ENCODE measurements at places on chromosomes 1 and 21.
A peak's percentile ranks its signal among the peaks of the same experiment; 100 is the strongest.

- peak; percentile 94 for DNase-seq
Measured at GRCh38 chr1:167627865-167628641, 2.0 kb upstream of the RCSD1 start.

DNA sequence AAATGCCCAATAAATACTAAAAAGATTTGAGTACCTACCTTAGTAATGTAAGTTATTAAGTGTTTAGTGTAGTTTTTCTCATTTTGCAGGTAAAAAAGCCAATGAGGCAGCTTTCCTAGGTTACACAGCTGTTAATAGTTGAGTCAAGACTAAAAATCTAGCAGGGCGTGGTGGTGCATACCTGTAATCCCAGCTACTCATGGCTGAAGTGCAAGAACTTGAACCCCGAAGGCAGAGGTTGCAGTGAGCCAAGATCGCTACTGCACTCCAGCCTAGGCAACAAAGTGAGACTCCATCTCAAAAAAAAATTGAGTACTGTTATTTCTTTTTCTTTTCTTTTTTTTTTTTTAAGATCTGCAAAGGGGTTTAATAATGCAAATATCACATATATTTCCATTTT, 7.7 kb downstream of the YBX1 start:
- peak; percentile 35 for DNase-seq

GRCh38 chr1:31509124-31510072, 66.9 kb upstream of the TINAGL1 start:
- DNase-seq, result no peak

DNA sequence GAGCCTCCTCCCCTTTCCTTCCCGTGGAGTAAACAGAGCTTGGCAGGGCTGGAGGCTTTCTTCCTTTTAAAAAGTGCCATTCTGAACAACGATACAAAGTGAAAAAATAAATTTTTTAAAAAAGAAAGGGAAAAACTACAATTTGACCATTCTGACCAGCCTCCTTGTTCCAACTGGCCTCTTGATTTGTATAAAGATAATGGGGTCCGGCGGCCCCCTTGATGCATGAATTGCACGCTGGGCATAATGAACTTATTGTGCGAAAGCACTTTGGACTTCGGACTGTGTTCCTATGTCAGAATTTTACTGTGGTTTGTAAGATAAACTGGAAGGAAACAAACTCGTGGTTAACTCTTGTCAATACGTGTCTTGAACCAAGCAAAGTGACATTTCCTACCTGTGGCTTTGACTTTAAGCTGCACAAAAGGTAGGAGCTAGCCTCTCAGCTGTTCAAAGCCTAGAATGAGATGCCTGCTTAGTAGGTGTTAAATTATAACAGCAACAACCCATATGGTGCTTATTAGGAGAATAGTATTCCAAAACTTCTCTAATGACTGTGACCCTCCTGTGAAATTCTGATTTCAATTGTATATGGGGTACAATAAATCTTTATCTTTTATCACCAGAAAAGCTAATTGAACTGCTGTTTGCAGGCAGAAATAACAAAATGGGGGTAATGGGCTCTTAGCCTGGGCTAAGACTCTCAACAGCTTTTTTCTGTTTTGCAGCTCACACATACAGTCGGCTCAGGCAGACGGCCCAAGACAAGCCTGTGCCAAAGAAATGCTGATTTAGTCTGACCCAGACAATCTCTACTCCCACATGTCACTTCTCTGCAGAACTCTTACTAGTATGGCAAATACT, 9.3 kb downstream of the IRF2BP2 start:
- peak; percentile 15 for DNase-seq

DNA sequence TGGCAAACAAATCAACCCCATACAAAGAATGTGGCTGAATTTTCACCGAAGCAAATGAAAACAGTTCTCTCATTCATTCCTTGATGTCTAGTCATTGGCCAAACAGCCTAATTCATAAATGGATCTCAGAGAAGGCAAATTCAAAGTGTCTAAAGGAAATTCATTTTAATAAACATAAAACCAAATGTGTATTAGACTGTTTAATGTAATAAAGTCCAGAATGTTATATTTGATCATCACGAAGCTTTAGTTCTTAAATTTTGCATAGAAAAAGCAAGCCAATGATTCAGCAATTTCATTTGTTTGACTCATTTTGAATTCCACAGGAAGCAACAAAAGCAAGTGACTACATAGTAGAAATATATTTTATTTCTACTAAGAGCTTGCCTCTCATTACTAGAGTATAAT, 379.2 kb upstream of the ADAMTS5 start:
- DNase-seq, result no peak

- DNase-seq, result peak; percentile 13
Measured at GRCh38 chr1:33634806-33635205, 162.4 kb downstream of the ZSCAN20 start.

GRCh38 chr1:83641206-83641658, 357.7 kb downstream of the TTLL7 start:
- no peak for DNase-seq

DNA sequence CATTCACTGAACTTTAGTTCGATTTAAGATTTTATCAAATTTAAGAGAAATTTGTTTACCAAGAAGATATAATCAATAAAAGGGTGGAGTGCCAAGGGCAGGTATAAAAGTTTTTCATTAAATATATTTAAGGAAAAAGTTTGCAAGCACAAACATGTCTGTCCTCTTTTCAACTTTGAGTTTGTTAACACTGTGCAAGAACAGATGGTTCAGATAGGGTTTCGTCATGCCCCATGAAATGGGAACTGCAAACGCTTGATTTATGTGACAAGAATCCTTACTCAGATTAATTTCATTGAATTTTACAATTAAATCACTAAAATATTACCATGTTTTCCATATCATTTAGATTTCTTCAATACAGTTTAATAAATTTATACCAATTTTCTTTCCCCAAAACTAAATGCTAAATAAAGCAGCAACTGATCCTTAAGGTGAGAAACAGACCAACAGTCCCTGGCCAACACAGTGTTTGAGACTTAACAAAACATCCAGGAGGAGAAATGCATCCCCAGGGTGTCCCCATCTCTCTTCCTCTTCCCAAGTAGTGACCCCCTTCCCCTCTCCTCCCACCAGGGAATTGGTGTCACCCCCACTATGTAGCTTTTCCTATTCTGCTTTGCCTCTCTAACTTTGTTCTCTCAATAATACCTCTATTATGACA, 292.9 kb downstream of the LTN1 start:
- no peak for DNase-seq

- DNase-seq, result no peak
Measured at GRCh38 chr1:164836614-164837018, 277.6 kb downstream of the PBX1 start.

DNA sequence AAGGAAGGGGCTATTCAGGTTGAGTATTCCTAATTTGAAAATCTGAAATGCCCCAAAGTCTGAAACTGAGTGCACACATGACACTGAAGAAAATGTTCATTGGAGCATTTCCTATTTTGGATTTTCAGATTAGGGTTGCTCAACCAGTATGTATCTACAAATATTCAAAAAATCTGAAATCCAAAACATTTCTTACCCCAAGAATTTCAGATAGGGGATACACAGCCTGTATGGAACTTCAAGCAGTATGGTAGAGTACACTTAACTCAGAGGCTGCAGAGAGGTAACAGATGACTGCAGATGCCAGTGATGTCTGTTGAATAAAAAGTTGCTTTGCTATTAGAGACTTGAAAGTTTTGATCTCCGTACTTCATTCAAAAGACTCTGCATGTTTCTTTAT, 19.0 kb downstream of the YTHDF2 start:
- no peak for DNase-seq

GRCh38 chr1:4654764-4655673, 610 bp downstream of the AJAP1 start:
- no peak for DNase-seq

GRCh38 chr21:38297871-38298270, 41.1 kb downstream of the KCNJ15 start:
- no peak for DNase-seq

DNA sequence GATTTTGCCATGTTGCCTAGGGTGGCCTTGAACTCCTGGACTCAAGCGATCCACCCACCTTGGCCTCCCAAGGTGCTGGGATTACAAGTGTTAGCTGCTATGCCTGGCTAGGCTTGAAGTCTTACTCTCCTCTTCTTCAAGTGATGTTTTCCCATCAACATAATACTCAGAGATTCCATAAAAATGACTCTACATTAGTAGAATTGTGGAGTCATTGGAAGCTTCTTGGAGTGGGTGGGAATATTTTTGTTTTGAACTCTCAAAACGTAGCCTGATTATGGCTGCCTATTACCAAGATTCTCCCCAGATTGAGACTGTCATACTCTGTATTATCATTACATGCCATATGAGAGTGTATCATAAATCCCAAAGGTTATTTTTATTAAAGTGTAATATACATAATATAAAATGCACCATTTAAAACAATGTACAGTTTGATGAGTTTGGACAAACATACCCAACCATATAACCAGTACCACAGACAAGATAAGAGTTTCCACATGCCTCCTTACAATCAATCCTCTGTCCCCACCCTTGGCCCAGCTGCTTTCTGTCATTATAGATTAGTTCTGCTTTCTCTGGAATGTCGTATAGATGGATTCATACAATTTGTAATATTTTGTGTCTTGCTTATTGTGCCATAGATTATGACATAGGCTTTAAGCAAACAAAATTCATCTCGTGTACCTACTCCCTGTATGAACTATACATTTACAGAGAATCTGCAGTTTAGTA, 8.0 kb upstream of the DNM3 start:
- no peak for DNase-seq

DNA sequence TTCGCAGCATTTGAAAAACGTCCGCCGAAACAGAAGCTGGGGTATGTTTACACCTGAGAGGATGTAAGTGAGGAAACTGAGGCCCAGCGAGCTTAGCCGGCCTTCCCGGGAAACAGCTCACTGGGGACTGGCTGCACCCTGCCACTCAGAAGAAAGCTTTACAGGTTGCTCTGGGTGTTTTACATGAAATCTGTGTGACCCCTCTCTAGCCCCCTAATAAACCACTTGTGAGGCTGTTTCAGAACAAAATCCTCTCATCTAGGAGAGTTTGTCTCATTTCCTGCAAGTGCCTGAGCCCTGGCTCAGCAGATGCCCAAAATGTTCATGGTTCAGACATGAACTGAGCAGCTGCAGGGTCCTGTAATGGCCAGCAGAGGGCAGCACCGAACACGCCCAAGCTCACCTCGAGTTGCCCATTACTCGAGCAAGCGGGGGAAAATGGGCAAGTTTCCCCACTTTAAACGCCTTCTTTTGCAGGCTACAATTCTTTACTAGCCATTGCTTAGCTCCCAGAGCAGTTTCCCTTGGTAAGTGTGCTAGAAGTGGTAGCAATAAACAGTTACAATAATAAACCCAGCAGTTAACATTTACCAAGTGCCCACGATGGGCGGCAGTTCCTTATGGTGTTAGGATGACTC, 76.4 kb downstream of the FHAD1 start:
- DNase-seq, result peak; percentile 70

DNA sequence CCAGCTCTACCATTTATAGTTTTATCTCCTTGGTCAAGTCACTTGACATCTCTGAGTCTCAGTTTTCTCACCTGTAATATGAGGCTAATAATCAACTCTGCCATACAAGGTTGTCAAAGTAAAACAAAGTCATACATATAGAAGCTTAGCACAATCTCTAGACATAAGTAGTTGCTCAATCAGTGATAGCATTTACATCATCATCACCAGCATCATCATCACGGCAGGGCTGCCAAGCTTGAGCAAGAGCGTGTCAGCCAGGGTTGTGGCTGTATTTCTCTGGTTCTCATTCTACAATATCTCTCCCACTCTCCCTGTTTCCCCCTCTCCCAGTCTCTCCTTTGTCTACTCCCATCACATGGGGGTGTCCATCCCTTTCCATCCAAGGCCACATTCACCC, 41.7 kb upstream of the COA6 start:
- peak; percentile 81 for DNase-seq

- DNase-seq, result no peak
Measured at GRCh38 chr1:47243910-47244309, 11.9 kb upstream of the TAL1 start.

DNA sequence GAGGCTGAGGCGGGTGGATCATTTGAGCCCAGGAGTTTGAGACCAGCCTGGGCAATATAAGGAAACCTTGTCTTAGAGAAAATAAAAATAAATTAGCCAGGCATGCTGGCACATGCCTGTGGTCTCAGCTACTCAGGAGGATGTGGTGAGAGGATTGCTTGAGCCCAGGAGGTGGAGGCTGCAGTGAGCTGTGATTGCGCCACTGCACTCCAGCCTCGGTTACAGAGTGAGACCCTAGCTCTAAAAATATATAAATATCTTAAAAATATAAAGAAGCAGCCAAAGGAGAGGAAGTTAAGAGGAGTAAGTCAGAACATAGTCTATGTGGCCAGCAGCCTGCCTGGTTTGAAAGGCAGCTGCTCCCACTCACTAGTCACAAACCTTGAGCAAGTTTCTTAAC, 4.5 kb upstream of the IL10RB start:
- DNase-seq, result peak; percentile 64

DNA sequence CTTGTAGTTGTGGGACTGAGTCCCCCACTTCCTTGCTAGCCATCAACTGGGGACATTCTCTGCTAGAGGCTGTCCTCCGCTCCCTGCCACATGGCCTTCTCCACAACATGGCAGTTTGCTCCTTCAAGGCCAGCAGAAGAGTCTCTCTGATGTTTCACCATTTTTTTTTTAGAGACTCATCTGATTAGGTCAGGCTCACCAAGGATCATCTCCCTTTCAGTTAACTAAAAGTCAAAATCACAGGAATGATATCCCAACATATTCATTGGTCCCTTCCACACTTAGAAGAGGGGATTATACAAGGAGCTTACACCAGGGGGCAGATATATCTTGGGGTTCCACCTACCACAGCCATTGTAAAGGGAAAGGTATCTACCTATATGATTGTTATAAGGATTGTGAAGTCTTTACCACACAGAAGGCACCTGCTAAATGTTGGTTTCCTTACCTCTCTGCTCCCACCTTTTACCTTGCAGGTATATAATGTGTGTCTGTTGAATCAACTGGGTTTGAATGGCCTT, 23.3 kb downstream of the RIMKLA start:
- DNase-seq, result no peak

GRCh38 chr1:15296585-15297321, 49.7 kb downstream of the FHAD1 start:
- DNase-seq, result peak; percentile 42

DNA sequence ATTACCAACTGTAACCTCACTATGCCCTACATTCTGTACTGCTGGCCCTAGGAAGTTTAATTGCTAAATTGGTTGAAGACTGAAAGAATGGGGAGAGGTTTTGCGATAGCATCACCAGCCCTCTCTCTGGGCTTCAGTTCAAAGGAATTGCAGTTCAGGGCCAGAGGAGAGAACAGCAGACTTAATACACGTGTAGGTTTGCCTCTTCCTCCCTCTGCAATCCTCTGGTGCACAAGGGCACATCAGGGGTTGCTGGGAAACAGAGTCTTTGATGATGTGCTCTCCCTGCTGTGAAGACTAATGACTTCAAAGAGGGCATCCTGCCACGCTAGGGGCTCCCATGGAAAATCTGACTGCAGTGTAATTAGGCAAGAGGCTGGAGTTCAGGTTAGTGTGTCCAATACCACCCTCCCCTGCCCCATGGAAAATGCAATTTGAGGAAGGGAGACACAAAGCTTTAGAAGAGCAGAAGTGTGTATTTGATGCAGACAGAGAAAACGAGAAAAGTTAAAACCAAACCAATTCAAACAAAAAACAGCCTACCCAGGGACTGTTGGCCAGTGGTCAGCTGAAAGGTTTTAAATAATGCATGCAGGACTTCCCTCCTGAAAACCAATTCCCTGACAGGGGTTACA, 167.9 kb downstream of the ASTN1 start:
- DNase-seq, result no peak
